ENCODE measurements at places on chromosomes 6 and 20. TPM values are rescaled to one million over a fixed set of nuclear protein-coding genes. Genes with fewer than 3 reads are reported as not detected.

DNA sequence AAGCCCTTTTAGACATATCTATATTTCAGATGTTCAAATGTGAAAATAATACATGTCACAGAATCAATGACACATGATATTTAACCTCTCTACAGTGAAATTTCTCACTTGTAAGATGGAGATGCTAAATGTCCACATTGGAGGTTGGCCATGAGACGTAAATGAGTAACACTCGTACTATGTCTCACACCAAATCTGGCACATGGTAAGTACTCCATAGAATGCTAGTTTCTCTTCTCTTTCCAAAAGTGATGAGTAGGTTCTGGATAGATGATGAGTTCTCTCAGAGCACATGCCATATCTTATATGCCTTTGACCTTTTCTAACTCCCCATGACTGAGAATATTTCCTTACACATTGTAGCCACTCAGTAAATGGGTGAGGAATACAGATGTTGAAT, 17.7 kb downstream of the GFOD1 start:
- DNase-seq, result no peak

- DNase-seq, result no peak
Observed at GRCh38 chr6:97052152-97052787, 127.7 kb downstream of the KLHL32 start.

GRCh38 chr6:4212588-4212987, 77.2 kb upstream of the ECI2 start:
- DNase-seq, result no peak

DNA sequence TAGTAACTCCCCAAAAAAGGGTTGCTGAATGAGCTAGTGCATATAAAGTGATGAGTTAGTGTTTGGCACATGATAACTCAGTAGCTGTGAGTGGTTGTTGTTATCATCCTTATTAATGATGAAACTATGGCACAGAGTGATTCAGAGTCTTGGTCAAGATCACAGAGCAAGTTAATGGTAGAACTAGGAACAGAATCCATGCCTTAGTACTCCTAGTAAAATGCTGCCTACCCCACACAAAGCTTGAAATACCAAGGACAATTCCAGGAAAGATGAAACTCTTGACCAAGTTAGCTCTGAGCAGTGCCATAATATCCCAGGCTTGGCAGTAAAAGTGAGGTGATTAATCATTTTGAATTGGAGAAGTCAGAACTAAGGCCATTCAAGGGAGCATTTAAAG, 109.1 kb upstream of the ENPP5 start:
- no peak for DNase-seq

DNA sequence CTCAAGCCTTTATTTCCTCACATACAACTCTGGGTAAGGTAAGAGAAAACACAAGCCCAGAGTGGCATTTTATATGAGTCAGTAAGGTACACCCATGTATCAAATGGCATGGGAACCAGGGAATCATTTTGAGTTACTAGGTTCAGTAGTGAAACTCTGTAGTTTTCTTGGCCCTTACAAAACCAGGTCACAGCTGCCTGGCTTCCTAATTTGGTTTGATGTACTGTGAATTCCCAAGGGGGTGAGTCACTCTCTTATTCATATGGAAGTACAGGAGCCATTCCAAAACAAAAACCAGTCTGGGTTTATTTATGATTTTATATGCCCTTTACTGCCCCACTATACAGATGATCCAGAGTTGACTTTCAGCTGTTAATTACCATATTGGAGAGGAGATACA, 70.7 kb downstream of the PDE7B start:
- DNase-seq, result no peak

DNA sequence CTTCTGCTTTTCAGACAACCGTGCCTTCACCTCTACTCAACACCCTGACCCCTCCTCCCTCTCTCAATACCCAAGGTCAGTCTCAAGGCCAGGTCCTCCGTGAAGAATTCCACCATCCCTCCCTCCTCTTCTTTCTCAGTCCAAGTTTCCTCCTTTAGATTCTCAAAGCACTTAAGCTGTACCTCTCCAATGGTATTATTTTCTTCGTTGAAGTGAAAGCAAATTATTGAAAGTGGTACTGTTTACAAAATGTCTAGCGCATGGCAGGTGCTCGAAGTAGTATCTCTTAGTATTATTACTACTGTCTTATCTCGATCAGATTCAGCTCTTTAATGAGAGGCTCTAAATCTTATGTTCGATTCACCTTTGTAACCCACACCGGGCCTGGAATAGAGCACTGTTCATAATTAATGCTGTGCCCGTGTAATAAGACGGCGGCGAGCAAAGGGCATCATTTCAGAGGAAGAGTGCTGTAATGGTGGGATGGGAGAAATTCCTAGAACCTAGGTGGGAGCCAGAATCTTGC, 593 bp upstream of the RALGAPB start:
- no peak for DNase-seq

DNA sequence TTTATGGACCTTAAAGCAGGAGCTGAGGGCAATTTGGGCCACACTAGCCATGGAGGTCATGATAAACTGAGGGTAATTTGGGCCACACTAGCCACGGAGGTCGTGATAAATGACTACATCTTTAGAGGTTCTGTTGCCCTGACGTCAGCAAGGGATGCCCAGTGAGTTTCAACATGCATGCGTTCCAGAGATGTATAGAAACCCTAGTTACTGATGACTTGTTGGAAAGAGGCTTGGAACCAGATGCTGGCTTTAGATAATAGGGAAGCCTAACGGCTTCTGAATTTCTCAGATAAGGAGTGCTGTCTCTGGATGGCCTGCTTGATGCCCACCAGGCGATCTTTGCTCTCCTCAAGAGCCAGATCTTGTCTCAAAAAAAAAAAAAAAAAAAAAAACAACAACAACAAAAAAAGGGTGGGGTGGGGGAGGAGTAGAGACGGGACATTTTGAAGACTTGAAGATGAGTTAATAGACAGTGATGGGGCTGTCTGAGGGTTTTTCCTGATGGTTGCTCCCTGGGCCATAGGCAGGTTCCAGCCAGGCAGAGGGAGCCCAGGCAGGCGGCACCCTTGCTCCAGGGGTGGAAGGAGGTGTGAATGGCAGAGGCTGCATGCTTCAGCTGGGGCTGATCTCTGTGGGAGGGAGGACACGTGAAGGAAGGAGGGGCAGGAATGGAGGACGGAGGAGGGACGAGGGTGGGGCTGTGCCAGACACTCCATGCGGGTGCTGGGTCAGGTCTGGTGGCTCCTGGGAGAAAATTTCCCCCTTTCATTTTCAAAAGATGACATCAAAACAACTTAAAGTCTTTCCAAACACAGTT, 27.0 kb upstream of the FRMD1 start:
- DNase-seq, result no peak

- peak; percentile 0 for DNase-seq
Observed at GRCh38 chr20:26276554-26277210, 580.0 kb upstream of the ZNF337 start.

DNA sequence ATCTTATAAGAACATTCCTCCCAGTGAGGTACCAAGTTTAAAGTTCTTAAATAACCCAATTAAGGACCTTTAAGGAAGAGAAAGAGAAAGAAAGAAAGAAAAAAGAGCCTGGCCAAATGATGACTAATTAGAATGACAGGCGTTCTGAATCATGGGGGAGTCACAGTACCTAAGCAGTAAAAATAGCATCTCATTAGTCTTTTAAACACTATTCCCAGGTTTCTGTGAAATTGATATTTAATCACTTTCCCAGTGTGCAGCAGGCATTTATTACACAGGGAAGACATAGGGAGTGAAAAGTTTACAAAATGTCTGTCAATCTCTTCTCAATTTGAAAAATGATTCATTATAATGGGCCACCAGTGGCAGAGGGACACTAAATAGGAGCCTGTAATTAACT, 251.4 kb upstream of the MANEA start:
- no peak for DNase-seq

DNA sequence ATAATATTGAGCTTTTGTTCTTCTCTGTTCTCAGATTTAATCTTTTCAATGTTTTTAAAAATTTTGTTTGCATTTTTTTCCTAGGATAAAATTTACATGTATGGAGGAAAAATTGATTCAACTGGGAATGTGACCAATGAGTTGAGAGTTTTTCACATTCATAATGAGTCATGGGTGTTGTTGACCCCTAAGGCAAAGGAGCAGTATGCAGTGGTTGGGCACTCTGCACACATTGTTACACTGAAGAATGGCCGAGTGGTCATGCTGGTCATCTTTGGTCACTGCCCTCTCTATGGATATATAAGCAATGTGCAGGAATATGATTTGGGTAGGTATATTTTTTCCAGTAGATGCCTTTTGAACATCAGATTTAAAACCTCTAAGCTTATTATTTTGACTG, 89.8 kb downstream of the ATRN start:
- no peak for DNase-seq

- DNase-seq, result no peak
Observed at GRCh38 chr6:153117986-153118879, 12.8 kb downstream of the RGS17 start.

- no peak for DNase-seq
Observed at GRCh38 chr6:56541030-56541600, 101.6 kb downstream of the DST start.

DNA sequence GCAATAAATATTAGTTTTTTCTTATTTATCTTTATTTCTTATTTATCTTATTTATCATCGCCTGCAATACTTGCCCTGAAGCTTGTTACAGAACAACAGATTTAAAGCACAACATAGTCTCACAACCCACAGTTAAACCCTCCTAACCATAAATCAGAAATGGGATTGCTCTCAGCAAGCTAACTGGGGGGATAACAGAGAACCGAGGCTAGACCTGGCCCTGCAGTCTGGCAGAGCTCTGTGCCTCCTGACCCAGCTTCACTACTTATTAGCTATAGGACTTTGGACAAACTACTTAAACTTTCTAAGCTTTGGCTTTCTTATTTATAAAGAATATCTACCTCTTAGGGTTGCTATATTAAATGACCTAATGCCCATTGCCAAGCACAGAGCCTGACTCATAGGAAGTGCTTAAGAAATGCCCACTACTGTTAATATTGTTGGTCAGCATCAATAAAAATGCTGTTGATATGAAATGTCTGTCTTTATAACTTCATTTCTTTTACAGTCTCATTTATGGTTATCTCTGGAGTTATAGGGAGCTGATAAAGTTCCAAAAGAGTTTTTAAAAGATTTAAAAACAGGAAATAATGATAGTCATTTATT, 87.9 kb upstream of the BEND6 start:
- DNase-seq, result no peak

- no peak for DNase-seq
Observed at GRCh38 chr6:39923394-39923793, 10.9 kb downstream of the MOCS1 start.

DNA sequence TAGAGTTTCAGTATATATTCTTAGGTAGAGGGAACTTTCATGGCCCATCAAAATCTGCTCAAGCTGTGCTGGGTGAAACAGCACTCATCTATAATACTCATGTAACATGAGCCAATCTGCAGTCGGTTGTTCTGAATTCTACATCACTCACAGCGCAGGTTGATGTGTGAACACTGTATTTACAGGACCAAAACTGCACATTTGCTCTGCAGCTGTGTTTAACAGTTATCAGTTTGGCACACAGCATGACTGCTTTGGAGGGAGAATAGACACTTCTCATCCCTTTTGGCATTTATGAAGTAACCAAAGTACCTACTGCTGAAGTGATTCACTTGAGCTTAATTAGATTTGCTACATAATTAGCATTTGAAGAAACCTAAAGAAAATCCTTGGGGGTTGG, 225.1 kb downstream of the BCKDHB start:
- no peak for DNase-seq

- DNase-seq, result no peak
Observed at GRCh38 chr20:62136283-62137091, 6.7 kb downstream of the PSMA7 start.

DNA sequence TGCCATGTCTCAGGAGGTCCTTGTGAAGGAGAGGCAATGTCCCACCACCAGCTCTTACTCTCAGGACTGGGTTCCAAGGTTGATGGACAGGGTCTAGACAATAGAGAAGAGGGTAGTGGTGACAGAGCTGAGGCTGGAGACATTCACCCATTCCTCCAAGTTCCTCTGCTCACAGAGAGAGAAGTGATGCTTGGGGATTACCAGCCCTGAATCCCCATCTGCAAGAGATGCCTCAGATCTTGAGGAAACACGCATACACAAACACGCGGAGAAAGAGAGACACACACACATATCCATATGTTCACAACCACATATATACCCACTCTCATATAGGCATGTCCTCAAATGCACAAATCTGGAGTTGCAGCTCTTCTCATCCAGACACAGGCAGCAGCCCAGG, 15.2 kb upstream of the CD83 start:
- no peak for DNase-seq

DNA sequence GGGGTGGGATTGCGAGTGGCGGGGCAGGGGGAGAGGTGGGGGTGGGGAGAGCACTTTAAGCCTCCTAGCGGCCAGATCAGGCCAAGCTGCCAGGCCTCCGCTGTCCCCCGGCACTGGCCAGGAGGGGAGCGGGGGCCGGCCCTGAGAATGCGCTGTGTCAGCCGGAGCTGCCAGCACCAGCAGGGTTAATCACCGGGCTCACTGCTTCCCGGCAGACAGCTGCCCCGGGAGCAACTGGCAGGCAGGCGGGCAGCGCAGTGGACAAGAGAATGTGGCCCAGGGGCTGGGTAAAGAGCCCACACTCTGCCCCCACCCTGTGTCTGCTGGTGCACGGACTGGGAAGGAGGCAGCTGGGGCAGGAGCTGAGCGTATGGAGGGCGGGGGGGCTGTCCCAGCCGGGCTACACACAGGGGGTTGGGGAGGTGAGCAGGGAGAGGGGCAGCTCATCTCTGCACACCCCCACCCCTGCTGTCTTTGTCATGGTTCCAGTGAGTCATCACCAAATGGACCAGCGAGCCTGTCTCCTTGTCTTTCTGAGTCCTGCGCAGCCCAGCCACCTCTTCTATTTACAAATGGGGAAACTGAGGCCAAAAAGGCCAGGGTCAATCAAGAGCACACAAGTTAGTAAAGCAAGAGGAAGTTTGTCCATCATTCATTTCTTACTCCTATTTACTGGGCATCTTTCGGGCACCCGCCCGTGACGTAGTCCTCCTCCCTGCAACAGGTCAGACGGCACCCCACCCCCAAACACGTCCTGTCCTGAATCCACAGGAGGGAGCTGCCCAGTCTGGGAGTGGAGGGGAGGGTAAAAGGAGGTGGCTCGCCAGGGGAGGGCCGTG, 2.1 kb upstream of the LAMA5 start:
- no peak for DNase-seq

- no peak for DNase-seq
Observed at GRCh38 chr6:31205638-31206037, 35.2 kb upstream of the POU5F1 start.

DNA sequence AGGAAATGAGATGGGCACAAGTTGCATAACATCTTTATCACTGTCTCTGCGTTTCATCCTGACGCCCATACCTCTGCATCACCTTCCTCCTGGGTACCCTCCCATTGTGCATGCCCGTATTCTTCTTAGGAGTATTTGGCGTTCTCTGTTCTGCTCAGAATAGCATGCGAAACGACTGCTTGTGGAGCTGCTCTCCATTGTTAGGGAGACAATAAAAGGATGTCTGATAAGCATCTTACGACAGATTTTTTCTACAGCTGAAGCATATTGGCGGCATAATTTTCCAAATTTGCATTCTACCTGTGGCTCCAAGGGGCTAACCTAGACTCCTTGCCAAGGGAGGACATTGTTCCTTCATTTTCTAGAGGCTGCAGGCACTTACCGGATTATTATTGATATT, 118.6 kb downstream of the EDN1 start:
- DNase-seq, result no peak

GRCh38 chr6:43644940-43645612, at the start of gene RSPH9:
TSS of gene RSPH9 (plus strand) at chr6:43645036. CDS start at chr6:43645099, 63 bp downstream.
- no peak for DNase-seq

GRCh38 chr6:111477481-111477938, 5.5 kb downstream of the REV3L start:
- DNase-seq, result no peak

GRCh38 chr6:2993755-2994317, 5.9 kb upstream of the NQO2 start:
- DNase-seq, result no peak

RRAGD gene
- 37.3 TPM for polyA plus RNA-seq

DCBLD1 gene
- 9.0 TPM for polyA plus RNA-seq

PLCB4 gene
- 13.5 TPM for polyA plus RNA-seq
